Left ventricle myocardium superior (tissue), 1 donor: ENCODE measurements at places on chromosomes 7 and 10. TPM values are rescaled to one million over a fixed set of nuclear protein-coding genes. Genes with fewer than 3 reads are reported as not detected.

The GHRHR gene
- not detected for total RNA-seq

The ARMS2 gene
- not detected for total RNA-seq

The BTBD16 gene
- not detected for total RNA-seq

The CTAGE8 gene
- not detected for total RNA-seq

The LLCFC1 gene
- not detected for total RNA-seq

The DPP6 gene
- not detected for total RNA-seq

The DRGX gene
- not detected for total RNA-seq

The CADPS2 gene
- 29.1 TPM for total RNA-seq

The CCDC172 gene
- total RNA-seq, result not detected

The COL28A1 gene
- 2.7 TPM for total RNA-seq

The TLL2 gene
- total RNA-seq, result 11.6 TPM

The FAM25C gene
- not detected for total RNA-seq

The MMP21 gene
- total RNA-seq, result not detected

The PNLIPRP1 gene
- not detected for total RNA-seq

The EN2 gene
- not detected for total RNA-seq

The VPS37D gene
- total RNA-seq, result 3.3 TPM

The TMEM196 gene
- not detected for total RNA-seq

The DHTKD1 gene
- total RNA-seq, result 22.2 TPM

The AKR1E2 gene
- total RNA-seq, result 4.5 TPM
